ENCODE measurements at places on chromosomes 7 and 10.

- no peak for DNase-seq
Measured at GRCh38 chr10:124109261-124109660, 15.9 kb upstream of the CHST15 start.

GRCh38 chr10:28127881-28128280, 129.0 kb upstream of the ODAD2 start:
- no peak for DNase-seq

DNA sequence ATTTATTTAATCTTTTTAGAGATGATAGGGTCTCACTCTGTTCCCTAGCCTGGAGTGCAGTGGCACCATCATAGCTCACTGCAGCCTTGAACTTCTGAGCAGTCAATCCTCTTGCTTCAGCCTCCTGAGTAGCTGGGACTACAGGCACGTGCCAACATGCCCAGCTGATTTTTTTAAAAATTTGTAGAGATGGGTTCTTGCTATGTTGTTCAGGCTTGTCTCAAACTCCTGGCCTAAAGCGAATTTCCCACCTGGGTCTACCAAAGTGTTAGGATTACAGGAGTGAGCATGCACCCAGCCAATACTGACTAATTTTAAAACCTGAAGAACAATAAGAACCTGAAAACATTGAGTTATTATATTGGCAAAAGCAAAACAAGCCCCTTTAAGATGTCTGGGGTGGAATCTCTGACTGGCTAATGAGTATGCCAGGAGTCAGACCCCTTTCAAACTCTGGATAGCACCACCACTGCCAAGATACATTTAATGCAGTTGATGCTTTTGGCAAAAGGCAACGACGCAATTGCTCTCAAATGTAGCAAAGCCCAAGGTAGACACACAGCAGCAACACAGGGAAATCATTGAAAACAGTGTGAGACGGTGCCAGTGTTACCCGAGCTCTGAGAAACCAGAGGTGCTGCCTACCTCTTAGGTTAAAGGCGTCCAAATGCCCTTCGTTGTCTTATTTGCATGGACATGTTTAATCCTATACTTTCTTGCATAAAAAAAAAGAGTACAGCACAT, 40.7 kb upstream of the TOMM7 start:
- DNase-seq: no peak

- DNase-seq: no peak
Measured at GRCh38 chr10:25078658-25079431, 62.4 kb downstream of the THNSL1 start.

- DNase-seq: no peak
Measured at GRCh38 chr7:114890561-114890960, 31.3 kb upstream of the MDFIC start.

- DNase-seq: no peak
Measured at GRCh38 chr7:105979405-105979804, 16.3 kb downstream of the CDHR3 start.

- DNase-seq: no peak
Measured at GRCh38 chr7:114088470-114088940, 169.7 kb upstream of the PPP1R3A start.

DNA sequence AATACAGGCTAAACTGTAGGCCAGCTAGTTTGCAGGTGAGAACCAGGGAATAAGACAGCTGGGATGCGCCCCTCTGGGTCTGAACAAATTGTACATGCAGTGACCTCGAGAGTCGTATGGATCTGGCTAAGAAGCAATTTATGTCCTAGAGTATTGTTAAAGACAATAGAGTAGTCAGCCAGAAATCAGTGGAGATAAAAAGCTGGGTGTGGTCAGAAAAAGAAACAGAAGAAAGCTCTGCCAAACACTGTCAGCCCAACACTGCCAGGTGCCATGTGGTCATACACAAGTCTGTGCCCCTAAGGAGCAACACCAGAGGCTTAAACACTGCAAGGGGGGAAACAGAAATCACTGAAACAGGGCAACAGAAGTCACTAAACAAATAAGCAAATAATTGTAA, 62.2 kb downstream of the CNOT4 start:
- no peak for DNase-seq

DNA sequence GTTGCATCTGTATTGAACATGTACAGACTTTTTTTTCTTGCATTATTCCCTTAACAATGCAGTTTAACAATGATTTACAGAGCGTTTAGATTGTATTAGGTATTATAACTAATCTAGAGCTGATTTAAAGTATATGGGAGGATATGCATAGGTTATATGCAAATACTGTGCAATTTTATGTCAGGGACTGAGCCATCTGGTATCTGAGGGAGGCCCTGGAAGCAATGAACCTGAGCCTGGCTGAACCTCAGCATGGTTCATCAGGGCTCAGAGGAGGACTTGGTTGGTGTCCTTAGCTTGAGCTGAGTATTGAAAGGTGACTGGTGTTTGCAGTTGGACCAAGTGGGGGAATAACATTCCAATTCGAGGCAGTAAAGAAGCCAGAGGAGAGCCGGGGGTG, 4.8 kb downstream of the ADCK2 start:
- DNase-seq: no peak

DNA sequence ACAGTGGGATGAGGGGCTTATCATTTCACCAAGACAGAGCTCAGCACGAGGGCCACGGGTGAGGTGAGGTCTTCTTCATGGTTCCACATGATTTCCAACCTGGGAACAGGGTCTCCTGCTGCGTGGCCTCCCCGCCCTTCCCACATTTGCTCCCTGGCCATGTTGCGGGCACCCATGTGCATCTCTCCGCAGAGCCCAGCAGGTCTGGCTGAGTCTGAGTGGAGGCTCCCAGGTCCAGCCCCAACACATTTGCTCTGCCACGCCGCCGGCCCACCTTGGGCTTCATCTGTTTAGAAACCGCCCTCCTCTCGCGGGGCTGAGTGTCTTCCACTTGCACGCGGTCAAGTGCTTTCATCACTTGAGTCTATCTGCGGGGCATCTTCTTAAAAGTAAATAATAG, 14.8 kb upstream of the PRKAR1B start:
- DNase-seq: no peak

- DNase-seq: no peak
Measured at GRCh38 chr7:151759591-151760042, 117.3 kb downstream of the PRKAG2 start.

DNA sequence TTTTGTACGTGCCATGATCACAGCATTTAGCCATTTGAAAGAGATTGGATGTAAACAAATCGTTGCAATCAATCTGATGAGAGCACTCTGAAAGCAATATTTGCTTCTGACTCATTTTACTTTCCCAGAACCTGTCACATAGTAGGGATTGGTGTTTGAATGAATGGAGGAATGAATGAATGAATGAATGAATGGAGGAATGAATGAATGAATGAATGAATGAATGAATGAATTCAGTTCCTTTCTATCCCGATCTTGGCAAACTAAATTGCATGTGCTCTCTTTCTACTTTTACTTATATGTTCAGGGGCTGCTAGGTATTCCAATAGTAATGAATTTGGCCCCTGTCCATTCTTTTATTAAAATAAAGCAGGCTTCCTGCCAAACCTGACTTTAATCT, 1091.7 kb upstream of the CELF2 start:
- DNase-seq: no peak

DNA sequence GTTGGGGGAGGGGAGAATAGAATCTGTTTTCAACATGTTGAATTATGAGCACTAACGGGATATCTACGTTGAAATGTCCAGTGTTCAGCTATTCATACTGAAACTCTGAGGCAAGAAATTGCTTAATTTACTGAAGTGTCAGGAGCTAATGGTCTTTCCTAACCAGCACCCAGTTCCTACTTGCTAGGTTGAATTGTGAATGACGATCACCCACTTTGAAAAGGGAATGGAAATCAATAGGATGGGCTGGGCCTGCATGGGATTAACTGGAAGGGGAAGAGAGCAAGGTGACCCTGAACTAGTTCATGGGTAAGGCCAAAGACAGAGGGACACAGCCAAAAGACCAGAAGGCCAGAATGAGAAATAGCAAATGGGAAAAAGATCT, 51.3 kb downstream of the HIPK2 start:
- no peak for DNase-seq

GRCh38 chr7:132871419-132871818, 210.5 kb downstream of the CHCHD3 start:
- DNase-seq: no peak

GRCh38 chr10:128221807-128222206, 95.6 kb upstream of the MKI67 start:
- DNase-seq: no peak

GRCh38 chr7:139709485-139709884, 68.3 kb downstream of the HIPK2 start:
- DNase-seq: peak; percentile 76

DNA sequence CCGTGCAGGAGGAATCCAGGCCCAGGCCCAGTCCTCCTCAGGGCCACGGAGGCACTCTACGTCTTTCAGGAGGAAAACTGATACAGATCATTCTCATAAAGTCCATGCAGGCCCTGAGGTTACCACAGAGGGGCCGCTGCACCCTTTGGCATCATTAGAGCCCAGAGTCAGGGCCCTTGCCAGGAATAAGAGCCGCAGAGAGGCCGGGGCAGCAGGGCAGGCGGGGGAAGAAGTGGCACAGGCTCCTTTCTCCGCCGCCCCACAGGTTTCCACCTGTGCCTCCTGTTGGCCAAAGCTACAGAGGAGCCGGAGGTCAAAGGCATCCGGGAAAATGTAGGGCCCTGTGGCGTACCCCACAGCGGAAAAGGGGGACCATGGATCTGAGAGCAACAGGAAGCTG, 366.6 kb upstream of the SHH start:
- DNase-seq: no peak

DNA sequence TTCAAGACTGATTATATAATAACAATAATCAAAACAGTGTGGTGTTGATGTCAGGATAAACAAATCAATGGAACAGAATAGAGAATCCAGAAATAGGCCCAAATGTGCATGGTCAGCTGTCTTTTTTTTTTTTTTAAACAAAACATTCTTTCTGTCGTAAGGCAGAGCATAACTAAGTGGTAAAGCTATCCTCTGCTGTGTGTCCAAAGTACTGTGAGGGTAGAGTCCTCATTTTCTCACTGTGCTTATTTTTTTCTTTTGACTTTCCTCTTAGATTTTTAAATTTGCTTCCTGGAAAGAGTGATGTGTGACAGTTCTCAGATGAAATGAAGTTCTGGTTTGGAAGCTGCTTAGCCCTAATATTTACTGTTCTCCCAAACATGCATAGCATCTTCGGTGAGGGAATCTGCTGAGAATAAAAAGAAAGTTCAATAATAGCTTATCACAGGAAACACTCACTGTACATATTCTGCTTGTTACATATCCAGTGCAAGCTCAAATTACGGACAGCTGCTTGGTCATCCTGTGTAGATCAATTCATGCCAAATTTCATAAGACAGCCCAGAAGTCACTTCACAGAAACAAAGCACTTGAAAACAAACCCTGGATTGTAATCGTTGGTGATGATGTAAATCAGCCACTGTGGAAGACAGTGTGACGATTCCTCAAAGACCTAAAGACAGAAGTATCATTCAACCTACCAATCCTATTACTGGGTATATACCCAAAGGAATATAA, 423.9 kb downstream of the NEBL start:
- DNase-seq: no peak

DNA sequence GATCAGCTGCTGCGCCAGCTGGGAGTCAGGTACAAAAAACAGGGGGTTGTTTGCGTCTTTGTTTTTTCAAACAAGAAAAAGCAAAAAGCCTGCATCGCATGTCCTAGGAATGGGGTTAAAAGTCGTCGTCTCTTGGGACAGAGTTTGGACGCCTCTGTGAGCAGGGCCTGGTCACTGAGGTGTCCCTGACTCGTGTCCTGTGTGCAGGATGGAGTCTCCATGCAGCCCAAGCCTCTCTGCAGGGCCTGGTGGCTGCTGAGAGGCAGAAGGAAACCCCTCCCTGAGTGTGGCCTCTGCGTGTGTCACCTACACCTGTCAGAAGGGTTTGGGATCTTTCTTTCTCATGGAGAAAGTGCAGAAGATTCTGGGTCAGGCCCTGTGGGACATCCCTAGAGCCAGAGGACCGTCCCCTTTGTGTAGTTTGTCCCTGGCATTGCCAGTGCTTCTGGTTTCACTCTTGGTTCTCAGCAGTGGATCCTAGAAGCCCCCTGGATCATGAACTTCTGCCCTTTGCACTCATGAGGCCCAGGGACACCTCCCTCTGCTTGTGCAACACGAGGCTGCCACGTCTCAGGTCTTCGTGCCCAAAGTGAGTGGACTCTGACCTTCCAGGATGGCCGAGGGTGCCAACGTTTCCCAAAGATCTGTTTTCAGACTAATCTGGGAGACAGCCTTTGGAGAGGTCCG, 75.0 kb downstream of the PRKAG2 start:
- no peak for DNase-seq

GRCh38 chr7:108097703-108098102, 32.5 kb downstream of the LAMB4 start:
- no peak for DNase-seq

DNA sequence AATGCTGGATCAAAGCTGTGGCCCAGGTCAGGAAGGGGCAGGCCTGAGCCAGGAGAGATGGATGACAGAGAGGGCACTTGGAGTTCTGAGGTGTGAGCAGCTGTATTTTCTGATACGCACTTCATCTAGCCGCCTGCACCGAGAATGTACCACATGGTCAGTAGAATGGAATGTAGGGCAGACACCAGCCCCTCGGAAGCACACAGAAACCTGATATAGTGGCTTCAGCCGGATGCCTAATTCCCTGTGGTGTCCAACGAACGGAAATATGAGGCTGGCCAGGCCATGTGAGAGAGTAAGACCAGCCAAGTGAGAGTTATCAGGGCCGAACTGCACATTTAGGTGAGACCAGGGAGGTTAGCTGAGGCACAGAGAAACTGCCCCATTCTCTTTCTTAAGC, 46.7 kb upstream of the PLCE1 start:
- peak; percentile 32 for DNase-seq

DNA sequence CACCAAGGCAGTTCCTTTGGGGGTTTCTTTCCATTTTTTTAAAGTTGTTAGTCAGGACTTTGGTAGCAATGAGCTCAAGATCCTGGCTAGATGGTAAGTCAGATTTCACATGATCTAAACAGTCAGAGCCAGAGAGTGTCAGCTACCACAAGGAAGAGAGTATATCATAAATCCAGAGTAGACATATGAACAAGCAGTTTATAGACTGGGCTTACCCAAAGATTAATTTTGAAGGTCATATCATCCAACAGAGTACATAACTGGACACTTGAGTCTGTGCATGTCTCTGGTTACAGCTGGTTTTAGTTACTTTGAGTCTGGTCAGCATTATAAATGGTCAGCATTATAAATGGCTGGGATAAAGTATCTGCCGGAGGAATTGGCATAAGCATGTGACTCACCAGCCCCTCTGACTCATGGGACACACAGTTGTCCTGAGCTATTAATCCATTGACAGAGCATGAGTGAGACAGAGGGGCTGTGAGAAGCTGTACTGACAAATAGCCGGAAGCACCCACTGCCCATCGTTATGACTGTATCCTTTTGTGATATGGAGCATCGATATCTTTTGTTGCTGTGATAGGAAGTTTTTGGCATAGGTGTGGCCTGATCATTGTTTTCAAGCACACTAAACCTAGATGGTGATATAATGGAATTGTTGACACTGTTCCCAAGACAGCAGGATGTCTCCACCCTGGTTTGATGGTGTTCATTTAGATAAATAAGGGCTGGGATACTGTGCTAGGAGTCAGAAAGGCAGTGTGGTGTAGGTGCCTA, 19.3 kb downstream of the PPP1R3C start:
- peak; percentile 51 for DNase-seq

GRCh38 chr10:124591123-124591495, 129.5 kb downstream of the LHPP start:
- no peak for DNase-seq

Measured in brain pericyte (primary cell).